ENCODE measurements at places on chromosomes 3 and 15. TPM values are rescaled to one million over a fixed set of nuclear protein-coding genes. Genes with fewer than 3 reads are reported as not detected.

KY gene
- not detected for total RNA-seq

PCBP4 gene
- 8.4 TPM for total RNA-seq

PLS1 gene
- total RNA-seq = 5.6 TPM

DNA sequence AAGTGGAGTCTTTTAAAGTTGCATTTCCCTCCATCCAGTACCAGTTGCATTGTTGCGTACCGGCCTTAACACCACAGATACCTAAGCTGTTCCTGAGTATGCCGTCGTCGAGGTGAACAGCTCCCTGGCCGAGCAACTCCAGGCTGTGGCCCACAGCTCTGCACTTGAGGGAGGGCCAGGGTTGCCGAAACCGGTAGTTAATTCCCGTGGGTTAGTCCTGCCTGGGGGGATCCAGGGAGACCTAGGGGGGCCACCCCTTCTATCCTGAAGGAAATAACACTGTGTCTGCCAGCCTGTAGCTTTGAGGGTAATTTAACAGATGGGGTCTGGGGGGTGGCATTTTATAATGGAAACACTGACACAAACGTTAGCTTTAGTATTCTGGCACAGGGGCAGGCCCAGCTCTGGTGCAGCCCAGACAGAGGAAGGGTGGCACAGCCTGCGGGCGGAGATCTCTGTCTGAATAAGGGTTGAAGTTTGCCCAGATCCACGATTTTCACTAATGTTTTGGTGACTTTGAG lies 60.8 kb downstream of the RGMA start:
- H3K4me3 ChIP-seq = no peak overlapping the region
- H3K36me3 ChIP-seq = peaks cover 37% of the 10 kb centered on the region
- H3K27ac ChIP-seq = peak overlapping the region; percentile 53
- H3K27me3 ChIP-seq = no peaks in the 10 kb centered on the region
- peaks cover 59% of the 10 kb centered on the region for H3K4me1 ChIP-seq

DNA sequence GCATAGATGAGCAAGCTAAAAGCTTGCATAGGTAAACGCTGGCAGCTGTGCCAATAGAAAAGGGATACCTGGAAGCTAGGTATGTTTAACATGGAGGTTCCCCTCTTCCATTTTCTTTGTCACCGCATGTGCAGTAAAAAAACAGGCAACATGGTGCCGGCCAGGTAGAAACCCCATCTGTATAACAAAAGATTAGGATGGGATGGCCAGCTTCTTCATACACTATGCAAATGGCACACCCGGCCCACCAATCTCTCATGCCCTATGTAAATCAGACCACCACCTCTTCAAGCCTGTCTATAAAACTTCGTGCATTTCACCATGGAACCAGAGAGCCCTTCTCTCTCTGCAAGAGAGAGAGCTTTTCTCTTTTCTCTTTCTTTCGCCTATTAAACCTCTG lies 224.3 kb upstream of the P2RY1 start:
- H3K4me3 ChIP-seq = no peak overlapping the region
- H3K36me3 ChIP-seq = no peaks in the 10 kb centered on the region
- no peaks in the 10 kb centered on the region for H3K4me1 ChIP-seq
- DNase-seq = no peak
- H3K27ac ChIP-seq = no peak overlapping the region

GRCh38 chr15:31278544-31279220 lies 48.0 kb upstream of the KLF13 start:
- DNase-seq = no peak
- H3K27ac ChIP-seq = no peak overlapping the region
- H3K36me3 ChIP-seq = no peaks in the 10 kb centered on the region
- peaks cover 14% of the 10 kb centered on the region for H3K4me1 ChIP-seq
- no peaks in the 10 kb centered on the region for H3K27me3 ChIP-seq

DNA sequence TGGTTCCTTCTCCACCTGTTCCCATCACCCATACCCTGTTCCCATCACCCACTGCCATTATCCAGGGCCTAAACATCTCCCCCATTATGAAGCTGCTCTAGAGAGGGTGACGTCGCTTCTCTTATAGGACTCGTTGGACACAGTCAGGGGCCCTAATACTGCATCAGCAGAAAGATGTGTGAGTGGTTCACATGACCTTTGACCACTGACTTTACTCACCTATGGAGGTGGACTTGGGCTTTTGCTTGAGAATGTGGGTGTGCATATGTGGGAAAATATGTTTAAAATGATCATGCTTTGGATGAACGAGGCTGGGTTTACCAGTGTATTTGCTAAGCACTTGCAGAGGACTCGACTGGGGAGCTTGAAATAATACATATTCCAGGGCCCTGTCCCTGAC lies 26.8 kb downstream of the RBP2 start:
- H3K36me3 ChIP-seq = no peaks in the 10 kb centered on the region
- no peak overlapping the region for H3K4me3 ChIP-seq
- H3K27me3 ChIP-seq = no peaks in the 10 kb centered on the region
- H3K4me1 ChIP-seq = no peaks in the 10 kb centered on the region

Data from activated CD8-positive, alpha-beta T cell treated with anti-CD3 and anti-CD28 coated beads for 36 hours (primary cell).